ENCODE measurements at places on chromosomes 12 and 14.

DNA sequence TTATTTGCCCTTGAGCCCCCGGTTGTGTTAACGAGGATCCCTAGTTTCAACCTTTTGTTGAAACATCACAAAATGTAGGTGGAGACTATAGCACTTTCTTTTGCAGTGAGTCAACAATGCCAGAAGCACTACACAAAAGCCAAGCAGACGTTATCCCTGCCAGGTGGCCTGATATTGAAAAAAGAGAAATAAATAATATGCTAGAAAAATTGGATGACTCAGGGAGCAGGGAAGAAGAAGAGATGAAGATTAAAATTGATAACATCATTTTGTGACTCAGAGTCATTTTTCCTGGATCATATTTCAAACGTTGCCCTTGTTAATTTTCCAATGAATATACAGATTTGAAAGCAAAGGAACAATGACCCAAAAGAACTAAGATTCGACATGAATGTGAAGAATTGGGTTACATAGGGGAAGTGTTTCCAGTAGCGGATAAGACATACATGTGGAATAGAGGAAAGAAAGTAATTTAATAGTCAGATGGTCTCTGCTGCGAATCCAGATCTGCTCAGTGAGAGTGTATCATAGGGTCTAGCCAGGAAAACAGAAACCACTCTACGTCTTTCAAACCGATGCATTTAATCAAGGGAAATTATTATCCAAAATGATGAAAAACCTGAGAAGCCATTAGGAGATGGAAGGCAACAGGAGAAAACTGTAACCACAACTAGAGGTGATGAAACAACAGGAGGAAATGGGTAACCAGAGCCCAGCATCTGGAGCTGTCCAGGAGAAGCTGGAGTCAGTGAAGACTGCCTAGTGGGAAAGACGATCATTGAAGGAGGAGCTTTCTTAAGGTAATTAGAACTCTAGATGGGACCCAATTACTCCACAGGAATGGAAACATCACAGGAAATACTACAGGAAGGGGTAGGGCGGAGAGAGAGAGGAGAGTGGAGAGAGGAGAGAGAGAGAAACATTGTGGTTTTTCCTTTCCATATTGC is 57.9 kb downstream of the RERG start:
- DNase-seq, result no peak

DNA sequence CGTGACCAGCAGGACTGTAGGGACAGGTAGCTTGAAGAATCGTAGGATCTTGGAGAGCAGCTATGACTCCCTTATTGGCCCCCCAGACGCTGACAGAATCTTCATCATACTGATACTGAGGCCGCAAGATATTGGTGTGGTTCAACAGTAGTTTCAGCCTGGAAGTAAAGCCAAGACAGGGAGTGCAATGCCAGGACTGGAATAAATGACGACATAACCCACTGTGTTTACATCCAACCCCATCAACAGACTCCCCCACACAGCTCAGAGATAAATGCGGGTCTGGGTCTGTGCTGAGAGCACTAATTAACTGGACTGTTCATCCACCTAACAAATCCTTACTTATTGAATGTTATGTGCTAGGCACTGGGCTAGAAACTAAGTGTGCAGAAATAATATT is 16.6 kb downstream of the NOXRED1 start:
- no peak for DNase-seq

DNA sequence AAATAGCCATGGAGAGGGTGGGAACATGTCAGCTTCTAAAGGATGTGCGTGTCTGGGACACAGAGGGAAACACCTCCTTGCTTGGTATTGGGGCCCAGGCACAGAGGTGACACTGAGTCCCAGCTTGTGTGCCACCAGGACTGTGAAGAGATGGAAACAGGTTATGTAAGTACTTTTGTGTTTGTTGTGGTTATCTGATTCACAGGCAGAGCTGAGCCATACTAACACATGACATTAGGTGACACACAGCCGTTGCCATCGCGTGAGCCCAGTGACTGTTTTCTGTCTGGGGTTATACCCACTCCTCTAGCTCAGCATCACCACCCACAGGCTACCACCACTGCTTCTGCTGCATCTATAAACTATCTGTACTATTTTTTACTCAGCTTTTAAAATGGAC is 12.1 kb upstream of the FLVCR2 start:
- no peak for DNase-seq

- no peak for DNase-seq
Observed at GRCh38 chr14:20658246-20658645, 16.8 kb upstream of the OR6S1 start.

DNA sequence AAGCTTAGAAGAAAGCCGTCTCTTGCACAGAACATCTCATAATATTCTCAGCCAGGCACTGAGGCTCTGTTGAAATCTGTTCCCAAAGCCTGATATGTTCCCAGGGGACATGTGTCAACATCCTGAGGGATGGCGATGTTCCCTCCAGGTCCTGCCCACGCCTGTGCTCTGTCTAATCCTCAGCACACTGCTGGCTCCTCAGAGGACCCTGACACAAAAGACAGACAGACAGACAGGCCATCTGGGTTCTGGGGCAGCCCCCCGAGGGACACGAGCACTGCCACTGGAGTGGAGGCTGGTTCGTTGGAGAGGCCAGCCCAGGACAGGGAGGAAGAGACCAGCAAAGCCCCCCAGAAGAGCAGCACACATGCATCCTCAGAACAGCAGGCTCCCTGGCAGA is 27.8 kb downstream of the CHGA start:
- no peak for DNase-seq

- no peak for DNase-seq
Observed at GRCh38 chr12:13839365-13840336, 141.8 kb downstream of the GRIN2B start.

DNA sequence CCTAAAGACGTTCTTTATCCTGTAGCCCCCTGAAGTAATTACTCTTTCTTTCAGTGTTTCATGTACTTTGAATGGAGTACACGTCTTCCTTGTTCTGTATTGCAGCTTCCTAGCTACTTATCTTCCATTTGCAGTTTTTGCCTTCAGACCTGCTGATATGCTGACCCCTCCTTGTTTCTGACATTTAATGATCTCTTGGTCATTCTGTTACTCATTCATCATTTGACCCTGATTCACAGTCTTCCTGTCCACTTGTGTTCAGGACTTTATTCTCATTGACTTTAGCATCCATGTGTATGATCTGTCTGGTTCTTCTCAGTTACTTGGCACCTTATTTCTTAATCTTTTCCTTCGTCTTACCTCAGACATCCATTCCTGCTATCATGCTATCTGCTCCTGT is 22.2 kb downstream of the CPSF2 start:
- no peak for DNase-seq

DNA sequence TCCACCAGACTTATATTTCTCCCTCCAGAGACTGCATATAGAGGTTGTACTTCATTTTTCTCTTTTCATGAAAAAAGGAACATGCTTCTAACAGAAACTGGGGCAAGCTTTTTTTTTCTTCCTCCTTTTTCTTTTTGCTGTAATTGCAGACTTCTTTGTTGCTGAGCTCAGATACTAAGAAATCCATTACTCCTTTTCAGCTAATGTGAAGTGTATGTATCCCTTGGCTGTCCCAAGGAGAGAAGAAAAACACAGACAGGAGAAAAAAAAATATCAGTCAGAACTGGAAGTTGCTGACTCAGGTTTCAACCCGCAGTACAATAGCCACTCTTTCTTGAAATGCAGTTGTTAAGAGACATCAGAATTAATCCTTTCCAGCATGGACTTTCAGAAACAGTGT is 1248.4 kb downstream of the LRFN5 start:
- no peak for DNase-seq

DNA sequence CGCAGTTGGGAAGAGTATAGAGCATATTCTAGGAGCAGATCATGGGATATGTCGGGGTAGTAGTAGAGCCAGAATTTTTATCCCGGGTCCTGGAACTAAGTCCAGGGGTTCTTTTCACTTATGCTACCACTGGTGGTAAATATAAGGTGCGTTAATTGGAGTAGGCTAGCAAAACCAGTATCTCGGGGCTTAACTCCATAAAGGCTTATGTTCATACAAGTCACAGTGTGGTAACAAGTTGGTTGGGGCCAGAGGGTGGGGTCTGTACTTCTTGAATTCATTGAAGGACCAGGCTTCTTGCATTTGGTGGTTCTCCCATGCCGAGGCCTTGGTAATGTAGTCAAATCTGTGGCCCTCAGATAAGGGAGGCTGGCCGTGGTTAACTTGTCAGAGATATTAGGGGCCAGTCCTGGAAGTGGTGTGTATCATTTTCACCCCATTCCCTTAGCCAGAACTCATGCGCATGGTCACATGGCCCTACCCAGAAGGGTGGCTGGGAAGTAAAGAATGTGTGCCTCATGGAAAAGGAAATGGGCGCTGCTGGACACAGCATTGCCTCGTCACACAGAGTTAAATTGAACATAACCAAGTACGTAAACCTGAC is 1.5 kb upstream of the ZNF641 start:
- DNase-seq, result no peak

GRCh38 chr12:44875417-44875953 is 630 bp downstream of the NELL2 start:
- peak; percentile 58 for DNase-seq

- no peak for DNase-seq
Observed at GRCh38 chr12:30144777-30145683, 361.3 kb upstream of the TMTC1 start.

GRCh38 chr14:51951656-51952055 is 37.7 kb upstream of the RTRAF start:
- DNase-seq, result no peak

GRCh38 chr12:8590842-8591545 is 21.7 kb downstream of the AICDA start:
- DNase-seq, result no peak

- no peak for DNase-seq
Observed at GRCh38 chr12:14982991-14983390, 10.1 kb downstream of the PDE6H start.

DNA sequence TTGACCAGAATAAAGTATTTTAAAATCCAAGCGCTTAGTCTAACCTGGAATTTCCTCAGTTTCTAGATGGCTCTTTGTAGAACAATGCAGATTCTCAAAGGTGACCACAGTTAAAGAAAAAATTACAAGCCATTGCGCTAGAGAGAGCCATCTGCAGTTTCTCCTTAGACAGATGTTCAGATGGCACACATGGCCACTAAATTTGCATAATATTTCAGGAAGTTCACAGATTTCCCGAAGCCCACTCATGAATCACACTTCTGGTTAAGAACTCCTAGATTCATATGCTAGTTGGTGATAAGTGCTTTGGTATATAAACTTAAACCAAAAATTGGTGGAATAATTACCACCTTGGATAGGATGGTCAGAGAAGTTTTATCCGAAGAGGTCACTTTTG is 749 bp downstream of the AKAP3 start:
- no peak for DNase-seq

DNA sequence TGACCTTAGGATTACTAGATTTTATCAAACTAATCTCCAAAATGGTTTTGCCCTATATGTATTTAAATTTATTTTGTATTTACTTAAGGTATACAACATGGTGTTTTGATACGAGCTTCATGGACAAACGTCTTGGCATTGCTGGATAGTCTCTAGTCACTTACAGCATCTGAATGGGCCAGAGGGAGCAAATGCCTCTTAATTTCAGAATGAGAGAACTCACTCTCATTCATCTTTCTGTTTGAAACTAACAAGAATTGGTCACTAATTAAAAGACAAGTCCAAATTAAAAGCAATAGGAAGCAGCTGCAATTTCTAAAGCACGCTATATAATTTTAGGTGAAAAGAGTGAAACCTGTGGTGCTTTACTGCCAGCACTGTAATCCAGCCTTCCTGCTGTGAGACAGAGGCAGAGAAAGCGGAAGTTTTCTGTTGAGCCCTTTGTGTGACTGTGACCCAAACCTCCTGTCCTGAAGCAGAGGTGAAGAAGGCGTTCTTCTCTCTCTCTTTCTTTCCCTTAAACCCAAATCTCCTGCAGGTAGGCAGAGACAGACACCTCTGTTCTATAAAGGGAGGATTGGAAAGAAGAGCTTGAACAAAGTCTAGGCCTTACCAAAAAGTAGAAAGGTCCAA is 184.6 kb upstream of the NAV3 start:
- DNase-seq, result no peak

DNA sequence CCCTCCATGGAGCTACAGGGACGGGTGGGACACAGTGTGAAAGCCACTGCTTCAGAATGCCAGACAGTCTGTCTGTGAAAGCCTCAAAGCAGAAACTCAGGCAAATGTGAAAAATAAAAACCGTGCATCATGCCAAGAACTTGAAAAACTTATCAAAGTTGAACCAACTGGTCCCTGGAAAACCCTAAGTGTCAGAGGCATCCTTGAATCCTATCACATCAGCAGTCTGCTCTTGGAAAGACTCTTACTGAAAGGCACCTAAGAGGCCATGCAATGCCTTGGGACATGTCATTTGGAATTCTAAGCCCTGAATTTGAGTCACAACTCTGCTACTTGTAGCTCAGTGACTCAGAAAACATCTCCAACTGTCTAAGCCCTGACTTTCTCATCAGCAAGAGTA is 62.4 kb upstream of the GRIN2B start:
- DNase-seq, result no peak

- no peak for DNase-seq
Observed at GRCh38 chr12:120483621-120484020, 12.3 kb upstream of the DYNLL1 start.

DNA sequence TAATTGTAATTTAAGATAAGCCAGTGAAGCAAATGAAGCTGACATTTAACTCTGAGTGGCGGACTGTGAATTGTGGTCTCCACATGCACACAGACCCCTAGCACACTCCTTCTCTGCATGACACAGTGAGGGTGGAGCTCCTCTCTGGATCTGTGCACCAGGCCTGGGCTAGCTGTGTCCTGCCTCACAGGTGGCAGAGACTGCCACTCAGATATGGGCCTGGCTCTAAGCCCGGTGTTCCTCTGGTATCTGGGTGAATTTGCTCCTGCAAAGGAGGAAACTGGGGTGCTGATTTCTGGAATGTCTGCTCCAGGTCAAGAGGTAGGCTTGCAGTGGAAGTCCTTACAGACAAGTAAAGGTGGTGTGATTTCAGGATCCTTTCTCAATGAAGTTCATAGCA is 282.4 kb downstream of the FOXN3 start:
- DNase-seq, result no peak

DNA sequence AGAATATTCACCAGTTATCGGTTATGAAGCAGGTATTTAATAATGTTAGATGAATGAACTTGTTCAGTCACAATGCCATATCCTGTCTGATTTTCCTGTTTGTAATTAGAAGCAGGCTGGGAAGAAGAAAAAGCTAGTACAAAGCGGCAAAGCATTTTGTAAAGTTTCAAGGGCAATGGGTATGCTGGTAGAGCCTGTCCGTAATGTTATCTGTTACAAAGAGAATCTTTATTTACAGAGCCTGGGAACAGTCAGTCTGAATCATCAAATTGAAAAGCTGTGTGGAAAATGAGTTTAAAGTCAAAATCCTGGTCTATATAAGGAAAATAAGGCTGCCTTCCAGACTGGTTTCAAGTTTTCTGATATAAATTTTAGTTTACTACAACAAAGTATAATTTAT is 40.5 kb downstream of the PARP11 start:
- DNase-seq, result no peak

DNA sequence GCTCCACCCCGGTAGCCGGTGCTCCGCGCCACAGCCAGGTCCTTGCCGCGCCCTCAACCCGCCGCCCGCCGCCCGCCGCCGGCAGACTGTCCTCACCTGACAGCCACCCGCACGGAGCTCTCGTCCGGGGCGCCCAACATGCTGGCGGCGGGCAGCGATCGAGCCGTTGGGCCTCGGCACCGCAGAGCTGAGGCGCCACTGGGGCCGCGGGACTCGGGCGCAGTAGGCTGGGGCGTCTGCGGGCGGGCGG is 164 bp downstream of the KIF21A start:
- DNase-seq, result no peak
